Hematopoietic multipotent progenitor cell treated with erythropoietin and hydrocortisone succinate and interleukin-3 and kit ligand, for 6 days (in vitro differentiated cells): ENCODE measurements at places on chromosomes 6 and 20.

DNA sequence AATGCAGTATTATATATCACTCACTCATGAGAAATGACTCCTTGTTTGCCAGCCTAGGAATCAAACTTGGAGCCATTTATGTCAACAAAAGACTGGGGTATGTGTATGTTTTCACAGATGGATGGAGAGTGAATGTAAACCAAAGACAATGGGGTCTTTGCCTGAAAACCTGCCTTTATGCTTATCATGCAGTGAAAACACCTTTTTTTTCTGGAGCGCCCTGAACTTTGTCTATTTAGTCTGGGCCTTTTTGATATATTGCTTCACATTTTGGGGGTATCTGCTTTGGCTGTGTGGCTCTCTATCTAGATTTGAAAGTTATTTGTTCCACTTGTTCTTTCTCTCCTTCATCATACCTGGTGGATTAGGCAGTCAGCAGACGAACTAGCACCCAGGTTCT, 848.5 kb upstream of the FLRT3 start:
- no peak for DNase-seq

DNA sequence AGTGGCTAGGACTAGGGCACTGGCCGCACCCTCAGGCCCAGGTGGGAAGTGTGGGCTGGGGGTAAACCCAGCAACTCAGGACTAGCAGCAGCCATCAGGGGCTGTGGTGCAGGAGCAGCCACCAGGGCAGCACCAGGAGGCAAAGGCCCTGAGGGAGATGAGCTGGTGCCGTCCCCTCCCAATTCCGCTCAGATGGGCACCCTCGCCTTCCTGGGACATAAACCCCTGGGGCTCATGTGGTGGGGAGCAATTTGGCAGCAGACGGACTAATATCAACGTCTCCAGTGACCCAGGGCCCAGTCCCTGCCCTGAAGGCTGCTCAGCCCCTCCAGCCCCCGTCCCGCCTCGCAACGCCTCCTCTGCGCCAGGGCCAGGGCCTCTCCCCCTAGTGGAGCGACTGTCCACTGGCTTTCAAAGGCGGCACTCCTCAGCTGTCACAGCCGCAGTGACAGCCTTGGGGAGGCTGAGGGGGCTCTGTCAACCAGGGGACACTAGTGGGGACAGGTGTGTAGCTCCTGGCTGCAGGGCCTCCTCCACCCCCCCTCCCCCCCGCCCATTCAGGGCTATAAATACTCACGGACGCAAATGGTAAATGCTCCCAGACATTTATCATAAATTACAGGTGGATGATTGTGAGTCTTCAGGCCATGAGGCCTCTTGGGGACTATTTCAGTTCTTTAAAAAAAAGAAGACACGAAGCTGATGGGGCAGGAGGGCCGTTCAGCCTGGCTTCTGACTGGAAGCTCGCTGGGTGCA, 349.9 kb downstream of the ZFAND3 start:
- DNase-seq: no peak

- DNase-seq: no peak
These were observed 156.1 kb downstream of the UBE3D start for GRCh38 chr6:82909551-82909950.

DNA sequence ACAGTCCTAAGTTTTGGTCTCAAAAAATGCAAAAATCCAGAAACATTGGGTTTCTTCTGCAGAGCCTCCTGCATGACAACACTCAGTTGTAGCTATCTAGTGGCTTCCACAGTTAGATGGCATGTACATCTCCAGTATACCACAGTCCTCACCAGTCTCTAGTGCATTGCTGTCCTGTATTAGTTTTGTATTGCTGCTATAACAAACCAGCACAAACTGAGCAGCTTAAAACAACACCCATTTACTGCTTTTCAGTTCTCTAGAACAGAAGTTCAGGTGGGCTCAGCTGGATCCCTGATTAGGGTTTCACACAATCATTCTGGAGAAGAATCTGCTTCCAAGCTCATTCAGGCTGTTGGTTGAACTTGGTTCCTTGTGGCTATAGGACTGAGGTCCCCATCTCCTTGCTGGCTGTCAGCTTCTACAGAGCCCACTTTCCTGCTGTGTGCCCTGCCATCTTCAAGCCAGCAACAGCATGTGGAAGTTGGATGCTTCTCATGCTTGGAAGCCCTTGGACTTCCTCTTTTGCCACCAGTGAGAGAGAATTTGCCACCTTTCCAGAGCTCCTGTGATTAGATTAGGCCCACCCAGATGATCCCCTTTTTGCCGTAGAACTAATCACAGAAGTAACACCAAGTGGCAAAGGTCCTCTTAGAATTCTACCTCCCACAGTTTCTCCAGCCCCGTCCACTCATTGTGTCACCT, 48.9 kb upstream of the TBC1D7 start:
- DNase-seq: no peak

DNA sequence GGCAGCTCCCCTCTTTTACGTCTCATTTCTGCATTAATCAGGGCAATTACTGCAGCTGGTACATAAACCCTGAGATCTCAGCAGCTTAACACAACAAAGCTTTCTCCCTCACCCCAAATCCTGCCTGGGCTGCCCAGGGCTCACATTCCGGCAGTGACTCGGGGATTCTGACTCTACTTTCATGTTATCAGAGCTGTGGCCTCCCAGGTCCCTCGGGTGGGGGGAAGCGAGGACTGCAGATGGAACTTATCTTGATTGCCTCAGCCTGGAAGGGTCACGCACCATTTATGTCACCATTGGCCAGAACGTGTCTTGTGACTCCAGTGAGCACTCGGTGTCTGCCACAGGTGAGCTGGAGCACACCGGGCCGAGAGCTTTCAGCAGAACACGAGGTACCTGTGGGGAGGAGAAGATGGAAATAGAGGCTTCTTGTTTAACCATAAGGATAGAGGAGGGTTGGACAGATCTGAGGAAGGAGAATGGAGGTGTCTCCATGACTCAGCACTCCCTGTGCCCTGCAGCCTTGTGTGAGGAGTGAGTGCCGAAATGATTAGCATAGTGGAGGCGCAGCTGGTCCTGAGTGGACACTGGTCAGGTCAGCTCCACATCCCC, 88.5 kb upstream of the EXOC2 start:
- DNase-seq: no peak
